ENCODE measurements at places on chromosomes 2 and 18.

DNA sequence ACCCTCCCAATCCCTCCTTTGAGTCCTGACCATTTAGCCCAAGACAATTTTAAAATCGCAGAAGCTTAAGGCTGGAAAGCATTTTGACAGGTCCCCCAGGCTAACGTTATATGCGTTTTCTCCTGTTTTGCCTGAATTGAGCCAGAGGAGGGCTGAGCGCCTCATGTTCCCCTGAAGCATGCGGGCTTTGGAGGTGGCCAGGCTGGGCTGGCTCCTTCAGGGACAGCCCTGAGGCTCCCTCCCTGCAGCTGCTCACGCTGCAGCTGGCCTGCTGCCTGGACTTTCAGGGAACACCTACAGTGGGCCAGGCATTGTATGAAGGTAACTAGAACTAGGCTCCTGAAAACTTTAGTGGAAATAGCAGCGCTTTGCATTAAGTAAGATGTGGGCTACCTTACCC is 179.2 kb downstream of the ACKR3 start:
- no peak for DNase-seq

- no peak for DNase-seq
Measured at GRCh38 chr2:203873921-203874631, 6.5 kb downstream of the CTLA4 start.

GRCh38 chr2:66080127-66080526 is 354.8 kb upstream of the MEIS1 start:
- DNase-seq: no peak

DNA sequence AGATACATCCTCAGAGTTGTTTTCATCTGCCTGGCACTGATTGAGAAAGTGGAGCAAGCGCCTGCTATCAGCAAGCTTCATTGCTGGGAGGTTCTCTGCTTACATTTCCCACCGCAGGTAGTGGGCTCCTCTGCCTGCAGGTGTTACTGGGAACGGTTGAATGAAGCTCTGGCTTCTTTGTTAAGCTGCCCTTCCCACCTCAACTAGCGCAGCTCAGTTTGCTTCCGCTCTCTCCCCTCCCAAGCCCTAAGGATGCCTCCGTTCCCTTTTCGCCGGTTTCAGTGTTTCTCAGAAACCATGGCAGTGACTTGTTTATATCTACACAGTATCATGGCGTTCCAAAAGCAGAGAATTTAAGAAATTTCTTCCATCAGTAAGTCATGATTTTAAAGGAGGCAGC is 72.2 kb upstream of the B3GNT7 start:
- no peak for DNase-seq

- no peak for DNase-seq
Measured at GRCh38 chr2:131349021-131349420, 14.9 kb downstream of the RAB6D start.

- peak; percentile 5 for DNase-seq
Measured at GRCh38 chr2:24021122-24021998, 11.5 kb downstream of the MFSD2B start.

DNA sequence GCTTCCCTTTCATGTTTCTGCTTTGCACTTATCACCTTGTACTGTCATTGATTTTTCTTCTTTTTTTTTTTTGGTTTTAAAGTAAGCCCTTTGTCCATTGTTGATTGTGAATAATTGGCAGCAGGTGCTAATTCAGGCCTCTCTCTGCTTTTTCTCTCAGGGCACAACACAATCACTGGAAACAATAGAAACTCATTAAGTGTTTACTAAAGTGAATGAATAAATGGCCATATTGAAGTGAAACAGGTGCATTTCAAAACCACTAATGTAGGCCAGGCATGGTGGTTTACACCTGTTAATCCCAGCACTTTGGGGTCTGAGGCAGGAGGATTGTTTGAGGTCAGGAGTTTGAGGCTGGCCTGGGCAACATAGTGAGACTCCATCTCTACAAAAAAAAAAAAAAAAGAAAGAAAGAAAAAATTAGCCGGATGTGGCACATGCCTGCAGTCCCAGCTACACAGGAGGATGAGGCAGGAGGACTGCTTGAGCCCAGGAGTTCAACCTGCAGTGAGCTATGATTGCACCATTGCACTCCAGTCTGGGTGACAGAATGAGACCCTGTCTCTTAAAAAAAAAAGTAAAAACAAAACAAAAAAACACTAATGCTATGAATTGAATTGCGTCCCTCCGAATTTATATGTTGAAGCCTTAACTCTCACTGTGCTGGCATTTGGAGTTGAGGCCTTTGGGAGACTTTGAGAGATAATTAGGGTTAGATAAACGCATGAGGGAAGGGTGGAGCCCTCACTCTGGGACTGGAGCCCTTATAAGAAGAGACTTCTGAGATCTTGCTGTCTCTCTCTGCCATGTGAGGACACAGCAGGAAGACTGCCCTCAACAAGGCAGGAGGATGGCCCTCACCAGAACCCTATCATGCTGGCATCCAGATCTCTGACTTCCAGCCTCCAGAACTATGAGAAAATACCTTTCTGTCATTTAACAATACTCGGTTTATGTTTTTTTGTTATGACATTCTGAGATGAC is 19.9 kb downstream of the SLC38A11 start:
- no peak for DNase-seq

- DNase-seq: no peak
Measured at GRCh38 chr2:27697660-27698059, 34.0 kb downstream of the SLC4A1AP start.

DNA sequence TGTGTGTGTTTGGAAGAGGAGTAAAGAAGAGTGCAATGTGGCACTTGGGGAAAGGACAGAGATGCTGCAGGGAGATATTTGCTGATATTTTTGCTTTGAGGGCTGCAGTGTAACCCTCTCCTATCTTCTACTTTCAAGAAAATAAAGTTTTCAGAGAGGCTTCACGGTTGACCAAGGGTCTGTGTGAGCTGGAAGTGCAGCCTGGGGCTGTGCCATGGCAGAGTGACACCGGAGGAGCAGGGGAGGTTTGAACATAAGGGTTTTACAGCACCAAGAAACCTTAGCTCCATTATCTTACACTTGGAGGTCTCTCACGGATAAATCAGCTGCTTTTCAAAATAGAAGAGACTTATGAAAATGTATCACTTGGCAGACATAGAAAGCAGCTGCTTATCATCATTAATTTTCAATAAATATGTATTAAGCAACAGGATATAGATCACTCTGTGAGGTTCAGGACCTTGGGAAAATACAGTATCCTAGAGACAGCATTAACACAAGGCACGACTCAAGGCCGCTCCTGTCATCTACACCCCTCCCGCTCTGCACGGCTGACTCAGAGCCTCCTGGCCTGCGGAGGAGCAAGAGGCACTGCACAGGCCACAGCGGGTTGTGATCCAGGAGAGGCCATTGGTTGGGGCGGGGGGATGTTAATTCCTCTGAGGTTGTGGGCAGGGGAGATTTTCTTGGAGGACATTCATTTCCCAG is 127.8 kb downstream of the COPS8 start:
- peak; percentile 61 for DNase-seq

DNA sequence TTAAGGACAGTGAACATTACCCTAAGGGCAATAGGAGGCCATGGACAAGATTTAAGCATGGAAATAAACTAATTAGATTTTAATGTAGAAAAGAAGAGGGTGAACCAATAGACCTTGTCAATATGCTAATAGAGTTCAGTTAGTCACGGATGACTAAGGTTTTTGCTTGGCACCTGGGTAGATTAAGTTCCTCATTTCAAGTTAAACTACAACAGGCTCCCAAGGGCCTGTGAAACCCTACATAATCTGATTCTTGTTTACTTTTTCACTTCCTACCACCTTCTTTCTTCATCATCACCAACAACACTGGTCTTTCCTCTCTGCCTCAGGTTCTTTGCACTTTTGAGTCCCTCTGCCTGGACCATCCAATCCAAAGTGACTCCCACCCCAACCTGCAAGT is 14.8 kb downstream of the SP110 start:
- no peak for DNase-seq

DNA sequence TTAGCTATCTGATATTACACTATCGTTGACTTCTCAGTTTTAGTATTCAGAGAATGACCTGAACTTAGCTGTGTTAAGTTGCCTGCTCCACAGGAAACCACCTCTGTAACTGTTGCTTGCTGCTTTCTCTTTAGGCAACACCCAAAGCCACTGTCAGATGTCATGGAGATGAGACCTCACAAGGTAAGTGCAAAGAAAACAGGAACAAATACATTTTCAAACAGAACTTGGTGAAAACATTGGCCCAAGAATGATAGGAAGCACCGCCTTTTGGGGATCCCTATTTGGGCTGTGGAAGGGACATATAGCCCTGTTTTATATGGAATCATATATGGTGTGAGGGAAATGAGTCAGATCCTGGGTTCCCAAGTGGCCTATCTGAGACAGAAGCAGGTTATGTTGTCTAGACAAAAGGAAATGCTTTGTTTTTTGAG is 143.4 kb downstream of the UBE2E3 start:
- no peak for DNase-seq

DNA sequence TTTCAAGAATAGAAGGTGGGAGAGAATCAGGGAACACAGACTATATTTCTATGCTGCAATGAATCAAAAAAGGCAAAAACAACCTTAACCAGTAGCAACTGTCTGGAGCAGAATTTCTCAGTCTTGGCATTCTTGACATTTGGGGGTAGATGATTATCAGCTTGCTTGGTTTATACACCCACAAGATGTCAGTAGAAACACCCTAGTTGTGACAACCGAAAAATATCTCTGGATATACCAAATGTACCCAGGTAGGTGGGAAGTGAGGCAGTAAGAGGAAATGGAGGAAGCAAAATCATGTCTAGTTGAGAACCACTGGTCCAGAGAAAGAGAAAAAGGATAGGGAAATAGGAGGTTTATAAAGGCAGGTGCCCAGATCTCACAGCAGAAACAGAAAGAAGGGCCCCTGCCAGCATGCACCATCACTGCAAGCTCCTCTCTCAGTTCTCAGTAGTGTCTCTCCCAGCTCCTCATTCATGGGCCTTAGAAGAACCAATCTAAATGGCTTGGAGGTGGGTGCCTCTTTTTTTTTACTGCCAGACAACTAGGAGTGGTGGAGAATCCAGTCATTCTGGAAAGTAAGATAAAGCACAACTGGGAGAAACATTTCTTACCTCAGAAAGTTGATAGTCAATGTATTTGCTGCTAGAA is 50.4 kb downstream of the MBD2 start:
- no peak for DNase-seq

DNA sequence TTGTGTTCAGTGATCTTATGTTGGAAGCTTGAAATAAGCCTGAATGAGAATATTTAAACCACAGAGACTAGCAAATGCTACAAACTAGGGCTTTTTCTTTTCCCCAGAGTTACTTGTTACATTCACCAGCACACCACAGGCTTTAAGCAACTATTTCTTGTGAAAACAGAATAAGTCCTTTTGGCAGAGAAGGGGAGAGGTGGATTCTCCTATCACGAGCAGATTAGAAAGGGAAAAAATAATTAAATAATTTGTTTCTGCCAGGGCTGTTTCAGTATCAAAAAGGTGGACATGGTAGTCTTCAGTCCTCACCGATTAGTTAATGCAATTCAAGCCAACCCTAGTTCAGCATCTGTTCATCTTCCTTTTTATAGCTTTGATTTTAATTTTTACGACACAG is 12.6 kb downstream of the IFIH1 start:
- DNase-seq: no peak

DNA sequence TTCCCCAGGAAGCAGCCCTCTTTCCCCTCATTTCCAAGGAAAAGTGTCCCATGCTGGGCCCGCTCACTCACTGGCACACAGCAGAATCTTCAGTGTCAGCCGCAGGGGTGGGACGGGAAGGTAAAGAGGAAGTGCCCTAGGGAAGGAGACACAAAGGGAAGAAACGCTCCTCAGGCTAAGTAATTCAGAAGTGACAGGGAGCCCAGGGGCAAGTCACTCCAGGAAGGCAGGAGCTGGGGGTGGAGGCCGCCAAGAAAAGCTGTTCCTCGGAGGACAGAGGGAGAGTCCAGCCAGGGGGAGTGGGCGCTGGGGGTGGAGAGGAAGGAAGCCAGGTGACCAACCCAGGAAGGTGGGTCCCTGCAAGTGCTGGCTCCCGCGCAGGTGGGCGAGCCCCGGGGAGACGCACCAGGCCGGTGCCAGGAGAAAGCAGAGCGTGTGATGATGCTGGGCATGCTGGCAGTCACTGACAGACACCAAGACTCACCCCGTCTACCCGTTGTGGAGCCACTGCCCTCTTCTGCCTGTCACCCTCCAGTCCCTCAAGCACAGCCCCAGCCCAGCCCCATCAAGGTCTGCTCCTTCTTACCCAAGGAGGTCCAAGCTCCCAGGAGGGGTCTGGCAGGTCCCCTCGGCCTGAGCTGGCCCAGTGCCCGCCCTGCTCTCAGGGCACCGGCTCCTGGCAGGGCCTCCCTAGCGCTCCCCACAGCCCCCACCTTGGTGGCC is 21.7 kb downstream of the HDAC4 start:
- no peak for DNase-seq

- DNase-seq: no peak
Measured at GRCh38 chr2:28178946-28179345, 213.7 kb upstream of the FOSL2 start.

GRCh38 chr2:112340475-112341267 is 65.3 kb downstream of the ZC3H6 start:
- DNase-seq: no peak

GRCh38 chr2:153823880-153824279 is 47.8 kb upstream of the GALNT13 start:
- DNase-seq: no peak

- DNase-seq: peak; percentile 9
Measured at GRCh38 chr2:63589148-63589958, 590 bp downstream of the MDH1 start.
